ENCODE measurements at places on chromosomes 2 and 18. TPM values are rescaled to one million over a fixed set of nuclear protein-coding genes. Genes with fewer than 3 reads are reported as not detected.

GRCh38 chr2:239173301-239173700 lies 227.5 kb downstream of the HDAC4 start:
- H3K36me3 ChIP-seq = peaks cover 66% of the 10 kb centered on the region
- peaks cover 18% of the 10 kb centered on the region for H3K4me1 ChIP-seq
- H3K27me3 ChIP-seq = no peaks in the 10 kb centered on the region

- no peaks in the 10 kb centered on the region for H3K27me3 ChIP-seq
- DNase-seq = no peak
- H3K4me1 ChIP-seq = no peaks in the 10 kb centered on the region
- H3K36me3 ChIP-seq = no peaks in the 10 kb centered on the region
- no peak overlapping the region for H3K27ac ChIP-seq
Measured at GRCh38 chr2:118718921-118719320, 128.5 kb downstream of the EN1 start.

DNA sequence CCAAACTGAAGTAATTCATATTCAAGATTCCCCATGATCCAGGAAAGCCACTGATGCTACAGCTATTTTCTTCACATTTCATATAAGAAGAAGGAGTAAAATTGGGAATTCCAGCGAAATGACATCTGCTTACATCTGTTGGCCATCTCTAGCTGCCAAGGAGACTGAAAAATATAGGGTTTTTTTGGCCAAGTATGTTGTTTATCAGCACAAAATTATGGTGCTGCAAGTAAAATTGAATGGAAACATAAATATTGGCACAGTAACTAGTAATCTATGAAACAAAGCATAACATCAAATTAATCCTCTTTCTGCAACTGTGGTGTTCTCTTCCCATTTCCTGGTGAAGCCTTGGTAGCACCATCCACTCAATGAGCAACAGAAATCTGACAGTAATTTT lies 649.5 kb upstream of the ZNF804A start:
- DNase-seq = no peak
- H3K36me3 ChIP-seq = no peaks in the 10 kb centered on the region
- H3K4me1 ChIP-seq = no peaks in the 10 kb centered on the region
- no peak overlapping the region for H3K27ac ChIP-seq
- no peak overlapping the region for H3K4me3 ChIP-seq

DNA sequence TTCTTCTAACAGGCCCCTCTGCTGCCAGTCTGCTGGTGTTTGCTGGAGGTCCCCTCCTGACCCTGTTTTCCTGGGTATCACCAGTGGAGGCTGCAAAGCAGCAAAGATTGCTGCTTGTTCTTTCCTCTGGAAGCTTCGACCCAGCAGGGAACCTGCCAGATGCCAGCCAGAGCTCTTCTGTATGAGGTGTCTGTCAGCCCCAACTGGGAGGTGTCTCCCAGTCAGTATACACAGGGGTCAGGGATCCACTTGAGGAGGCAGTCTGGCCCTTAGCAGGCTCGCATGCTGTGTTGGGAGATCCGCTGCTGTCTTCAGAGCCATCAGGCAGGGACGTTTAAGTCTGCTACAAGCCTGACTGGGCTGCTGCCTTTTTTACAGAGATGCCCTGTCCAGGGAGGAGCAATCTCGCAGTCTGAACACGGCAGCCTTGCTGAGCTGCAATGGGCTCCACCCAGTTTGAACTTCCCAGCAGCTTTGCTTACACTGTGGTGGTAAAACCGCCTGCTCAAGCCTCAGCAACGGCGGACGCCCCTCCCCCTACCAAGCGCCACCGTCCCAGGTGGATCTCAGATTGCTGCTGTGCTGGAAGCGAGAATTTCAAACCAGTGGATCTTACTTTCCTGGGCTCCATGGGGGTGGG lies 29.9 kb downstream of the CHCHD5 start:
- no peaks in the 10 kb centered on the region for H3K4me1 ChIP-seq
- no peak overlapping the region for H3K4me3 ChIP-seq
- peaks cover 37% of the 10 kb centered on the region for H3K27me3 ChIP-seq

DNA sequence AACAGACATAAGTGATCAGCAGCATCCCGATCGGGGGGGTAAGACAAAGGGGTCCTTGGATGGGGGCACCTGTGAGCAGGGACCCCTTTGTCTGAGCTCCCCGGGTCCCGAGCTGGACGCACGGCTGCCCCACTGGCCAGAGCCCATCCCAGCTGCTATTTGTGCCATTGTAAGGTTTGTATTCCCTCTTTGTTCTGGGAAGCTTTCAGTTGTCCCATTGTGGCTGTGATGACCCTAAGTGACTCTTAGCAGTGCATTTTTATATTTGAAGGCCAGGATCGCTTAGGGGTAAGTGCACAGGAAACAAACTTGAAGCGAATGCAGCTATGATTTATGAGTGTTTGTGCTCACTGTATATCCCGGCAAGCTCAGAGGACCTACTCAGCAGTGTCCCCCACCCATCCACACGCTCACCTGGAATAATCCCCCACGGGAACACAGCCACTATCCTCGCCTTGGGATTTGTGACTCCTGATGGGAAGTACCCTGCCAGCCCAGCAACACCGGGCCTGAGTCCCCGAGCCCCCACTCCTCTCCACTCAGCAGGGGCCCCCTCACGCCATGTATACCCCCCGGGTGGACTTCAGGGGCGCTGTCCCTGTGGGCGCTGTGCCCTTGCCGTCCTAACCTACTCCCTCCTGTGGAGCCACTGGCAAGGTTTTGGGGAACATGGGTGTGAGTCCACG lies 80.1 kb downstream of the MBP start:
- H3K4me3 ChIP-seq = no peak overlapping the region
- peaks cover 22% of the 10 kb centered on the region for H3K36me3 ChIP-seq
- no peak for DNase-seq
- no peaks in the 10 kb centered on the region for H3K27me3 ChIP-seq
- peak overlapping the region; percentile 18 for H3K27ac ChIP-seq

The ATP6V1C2 gene
- 0.05 TPM for total RNA-seq

The YPEL5 gene
- 27.3 TPM for total RNA-seq

The EVX2 gene
- not detected for total RNA-seq

The NAT8 gene
- total RNA-seq = not detected

The MALL gene
- total RNA-seq = 0.31 TPM

The C2orf78 gene
- not detected for total RNA-seq

Data from activated T-helper 1 cell treated with anti-CD3 and anti-CD28 coated beads, Interleukin-12 subunit alpha, Interleukin-12 subunit beta, Interleukin-2, Interleukin-4 antibody, amounts not matched to agents 30 ng/mL and 10 ng/mL and 1 ng/mL, durations not matched to agents 14 hours and 24 hours and 36 hours (primary cell).